Activated CD4-positive, alpha-beta T cell treated with anti-CD3 and anti-CD28 coated beads, Interleukin-2, Interleukin-6, amounts not matched to agents 100 ng/mL and 50 ng/mL, durations not matched to agents 16 hours and 8 hours (primary cell): ENCODE measurements at places on chromosomes 4 and X.

DNA sequence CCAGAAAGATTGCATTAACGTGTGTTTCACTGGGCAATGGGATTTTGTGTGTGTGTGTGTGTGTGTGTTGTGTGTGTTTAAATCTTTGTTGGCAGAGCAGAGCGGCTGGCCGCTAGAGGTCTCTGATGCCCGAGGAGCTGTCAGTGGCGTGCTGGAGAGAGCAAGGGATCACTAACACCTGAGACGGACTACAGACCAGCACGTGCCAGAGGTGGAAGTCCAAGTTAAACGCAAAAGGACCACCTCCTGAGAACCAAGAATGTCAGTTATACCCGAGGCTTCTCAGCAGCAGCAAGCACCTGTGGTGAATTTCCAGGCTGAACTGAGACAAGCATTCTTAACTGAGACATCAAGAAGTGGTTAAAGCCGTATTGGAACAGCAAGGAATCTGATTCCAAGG, 9.0 kb upstream of the SLC25A14 start:
- DNase-seq = peak; percentile 65

- DNase-seq = no peak
Measured at GRCh38 chrX:68880846-68881552, 52.2 kb downstream of the EFNB1 start.

DNA sequence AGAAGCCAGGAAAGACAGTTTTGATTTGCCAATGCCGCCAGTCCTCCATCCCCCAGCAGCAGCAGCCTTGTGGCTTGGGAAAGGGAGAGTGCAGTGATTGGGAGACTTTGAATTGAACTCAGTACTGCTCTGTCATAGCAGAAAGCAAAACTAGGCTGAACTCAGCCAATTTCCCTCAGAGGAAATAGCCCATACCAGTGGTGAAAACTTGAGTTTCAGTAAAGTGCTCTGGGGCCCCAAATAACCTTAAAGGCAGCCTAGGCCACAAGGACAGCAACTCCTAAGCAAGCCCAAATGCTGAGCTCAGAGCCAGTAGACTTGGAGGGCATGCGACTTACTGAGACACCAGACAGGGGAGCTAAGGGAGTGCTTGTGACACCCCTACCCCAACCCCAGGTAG, 2.0 kb upstream of the PROM1 start:
- DNase-seq = no peak

DNA sequence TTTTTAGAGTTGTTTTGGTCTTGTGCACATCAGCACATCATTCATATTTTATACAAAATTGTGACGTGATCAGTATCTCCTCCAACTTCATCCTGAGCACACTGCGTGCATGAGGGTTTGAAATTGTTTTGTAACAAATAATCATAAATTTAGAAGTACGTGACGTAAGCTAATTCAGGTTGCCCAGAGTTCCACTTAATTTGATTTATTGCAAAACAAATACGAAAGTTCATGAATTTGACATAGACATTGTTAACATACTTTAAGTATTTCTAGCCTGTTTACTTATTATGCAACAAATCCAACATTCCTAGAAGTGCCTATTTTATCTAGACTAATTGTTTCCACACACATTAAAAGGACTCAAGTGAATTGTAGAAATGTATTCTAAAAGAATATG, 48.3 kb downstream of the MAP7D3 start:
- DNase-seq = no peak

DNA sequence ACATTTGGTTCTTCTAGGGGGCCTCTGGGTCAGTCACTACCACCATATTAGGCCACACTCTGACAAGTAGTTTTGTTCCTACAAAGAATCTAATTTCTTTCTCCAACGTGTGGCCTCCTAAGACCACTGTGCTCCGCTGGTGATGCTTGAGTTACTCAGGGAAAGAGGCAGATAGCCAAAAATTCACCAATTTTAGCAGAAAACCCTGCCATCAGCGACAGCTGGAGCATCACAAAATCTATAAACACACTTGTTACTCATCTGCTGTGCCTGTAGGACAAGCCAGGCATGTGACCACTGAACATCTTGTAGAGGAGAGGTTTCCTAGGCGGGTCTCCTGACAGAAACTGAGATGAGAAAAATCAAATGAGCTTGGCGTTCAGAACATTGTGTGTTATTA, 105.4 kb downstream of the SYNPO2 start:
- DNase-seq = no peak

- DNase-seq = no peak
Measured at GRCh38 chr4:12053556-12053955, 624.9 kb upstream of the HS3ST1 start.

DNA sequence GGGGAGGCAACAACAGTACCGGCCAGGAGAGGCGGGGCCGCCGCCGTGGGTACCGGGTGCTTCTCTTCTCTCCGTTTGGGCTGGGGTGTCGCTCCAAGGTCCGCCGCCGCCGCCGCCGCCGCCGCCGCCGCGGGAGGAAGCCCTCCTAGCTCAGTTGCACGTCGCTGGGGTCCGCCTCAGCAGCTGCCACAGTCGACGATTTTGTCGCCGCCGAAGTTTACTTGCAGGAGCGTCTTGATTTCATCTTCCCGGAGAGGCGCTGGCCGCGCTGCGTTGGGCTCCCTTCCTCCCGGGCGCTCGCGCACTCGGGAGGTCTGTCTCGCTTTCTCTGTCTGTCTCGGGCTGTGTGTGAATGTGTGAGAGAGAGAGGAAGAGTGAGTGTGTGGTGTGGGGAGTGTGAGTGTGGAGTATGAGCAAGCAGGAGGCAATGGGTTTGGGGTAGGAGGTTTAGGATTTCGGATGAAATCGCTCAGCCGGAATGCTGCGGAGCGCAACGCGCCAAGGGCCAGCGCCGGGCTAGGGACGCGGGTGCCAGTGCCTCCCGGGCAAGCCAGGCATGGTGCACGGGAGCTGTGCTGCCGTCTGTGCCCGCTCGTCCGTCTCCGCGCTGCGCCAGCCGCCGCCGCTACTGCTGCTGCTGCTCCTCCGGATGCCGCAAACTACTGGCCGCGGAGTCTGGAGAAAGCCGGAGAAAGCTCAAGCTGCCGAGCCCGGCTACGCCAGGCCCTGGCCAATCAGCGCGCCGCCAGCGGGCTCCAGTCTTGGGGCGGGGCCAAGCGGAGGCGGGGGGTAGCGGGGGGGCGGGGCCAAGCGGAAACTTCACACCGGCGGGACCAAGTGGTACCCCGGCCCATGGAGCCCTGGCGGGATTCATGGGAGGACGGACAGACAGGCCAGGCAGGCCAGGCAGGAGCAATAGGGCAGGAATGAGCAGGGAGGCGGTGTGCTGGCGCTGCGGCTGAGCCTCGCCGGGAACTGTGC, at the start of gene PCDH19:
PCDH19 (minus strand) TSS at position 664 of the 981 bp plus-strand sequence. CDS start 1,676 bp downstream, outside the sequence.
- DNase-seq = peak; percentile 51

DNA sequence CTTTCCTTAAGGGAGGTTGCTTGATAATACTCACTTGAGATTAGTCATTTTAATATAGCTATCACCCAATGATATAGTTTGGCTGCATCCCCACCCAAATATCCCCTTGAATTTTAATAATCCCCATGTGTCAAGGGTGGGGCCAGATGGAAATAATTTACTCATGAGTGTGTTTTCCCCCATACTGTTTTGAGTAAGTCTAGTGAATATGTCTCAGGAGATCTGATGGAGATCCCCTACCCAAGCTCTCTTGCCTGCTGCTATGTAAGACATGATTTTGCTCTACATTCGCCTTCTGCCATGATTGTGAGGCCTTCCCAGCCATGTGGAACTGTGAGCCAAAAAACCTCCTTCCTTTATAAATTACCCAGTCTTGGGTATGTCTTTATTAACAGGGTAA, 539.7 kb upstream of the GRID2 start:
- no peak for DNase-seq

DNA sequence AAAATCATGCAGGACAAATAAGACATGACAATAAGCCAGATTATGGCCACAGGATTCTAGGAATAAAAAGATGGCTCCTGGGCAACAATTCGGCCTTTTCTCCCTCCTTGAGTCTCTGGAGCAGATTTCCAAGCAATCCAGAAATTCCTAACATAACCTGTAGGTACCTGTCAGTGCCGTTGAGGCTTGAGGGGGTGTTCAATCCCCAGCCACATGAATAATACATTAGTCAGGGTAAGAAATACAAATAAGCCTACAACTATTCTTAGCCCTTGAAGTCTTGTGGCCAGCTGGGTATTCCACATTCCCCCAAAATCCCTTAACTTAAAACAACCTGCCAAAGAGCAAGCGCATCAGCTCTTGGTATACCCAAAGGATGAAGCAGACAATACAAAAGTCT, 9.7 kb downstream of the CXorf38 start:
- no peak for DNase-seq

DNA sequence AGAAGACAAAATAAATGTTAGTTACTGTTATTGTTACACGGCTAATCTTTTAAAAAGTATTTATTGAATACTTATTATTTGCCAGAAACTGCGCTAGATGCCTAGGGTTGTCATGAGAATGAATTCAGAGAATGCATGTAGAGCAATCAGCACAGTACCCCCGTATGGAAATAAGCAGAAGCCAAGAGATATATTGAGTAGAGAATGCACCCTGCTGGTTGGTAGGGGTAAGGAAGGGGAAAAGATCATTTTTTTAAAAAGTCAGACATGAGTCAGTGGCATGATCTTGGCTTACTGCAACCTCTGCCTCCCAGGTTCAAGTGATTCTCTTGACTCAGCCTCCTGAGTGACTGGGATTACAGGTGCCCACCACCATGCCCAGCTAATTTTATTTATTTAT, 13.1 kb upstream of the DRP2 start:
- peak; percentile 53 for DNase-seq

- no peak for DNase-seq
Measured at GRCh38 chr4:185512516-185512915, 22.8 kb downstream of the PDLIM3 start.

DNA sequence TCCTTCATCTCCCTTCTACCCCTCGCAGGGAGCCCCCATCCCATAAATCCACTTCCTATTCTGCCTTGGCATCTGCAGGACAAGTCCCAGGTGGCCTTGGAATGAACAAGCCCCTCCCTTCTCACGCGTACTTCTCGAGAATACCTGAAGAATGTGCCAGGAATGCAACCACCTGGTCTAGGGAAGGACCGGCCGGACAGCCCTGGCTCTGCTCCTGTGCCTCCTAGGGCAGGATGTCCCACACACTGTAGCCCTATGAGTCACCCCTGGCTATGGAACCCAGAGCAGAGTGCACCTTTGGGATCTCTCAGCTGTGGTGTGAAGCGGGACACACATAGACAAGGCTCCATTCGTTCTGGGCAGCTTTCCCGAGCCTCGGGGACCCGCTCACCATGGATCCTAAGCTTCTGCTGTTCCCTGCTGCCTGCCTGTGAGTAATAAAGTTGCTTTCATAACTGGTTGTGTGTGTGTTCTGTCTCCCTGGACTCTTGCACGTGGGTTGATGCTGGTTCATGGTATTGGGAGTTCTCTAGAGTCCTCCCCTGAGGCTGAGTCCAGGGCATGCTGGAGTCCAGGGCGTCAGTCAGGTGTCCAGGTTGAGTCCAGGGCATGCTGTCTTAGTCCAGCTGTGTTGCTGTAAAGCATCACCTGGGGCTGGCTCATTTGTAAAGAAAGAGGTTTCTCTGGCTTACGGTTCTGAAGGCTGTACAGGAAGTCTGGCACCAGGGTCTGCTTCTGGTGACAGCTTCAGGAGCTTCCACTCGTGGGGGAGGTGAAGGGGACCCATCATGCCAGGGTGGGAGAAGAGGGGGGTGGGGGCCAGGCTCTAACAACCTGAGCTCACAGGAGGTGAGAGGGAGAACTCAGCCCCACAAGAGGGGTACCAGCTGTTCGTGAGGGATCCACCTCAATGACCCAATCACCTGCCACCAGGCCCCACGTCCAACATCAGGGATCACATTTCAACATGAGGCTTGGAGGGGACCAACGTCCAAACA, 7.4 kb upstream of the PDE6B start:
- no peak for DNase-seq

GRCh38 chr4:183035256-183035655, 63.8 kb upstream of the WWC2 start:
- DNase-seq = no peak

DNA sequence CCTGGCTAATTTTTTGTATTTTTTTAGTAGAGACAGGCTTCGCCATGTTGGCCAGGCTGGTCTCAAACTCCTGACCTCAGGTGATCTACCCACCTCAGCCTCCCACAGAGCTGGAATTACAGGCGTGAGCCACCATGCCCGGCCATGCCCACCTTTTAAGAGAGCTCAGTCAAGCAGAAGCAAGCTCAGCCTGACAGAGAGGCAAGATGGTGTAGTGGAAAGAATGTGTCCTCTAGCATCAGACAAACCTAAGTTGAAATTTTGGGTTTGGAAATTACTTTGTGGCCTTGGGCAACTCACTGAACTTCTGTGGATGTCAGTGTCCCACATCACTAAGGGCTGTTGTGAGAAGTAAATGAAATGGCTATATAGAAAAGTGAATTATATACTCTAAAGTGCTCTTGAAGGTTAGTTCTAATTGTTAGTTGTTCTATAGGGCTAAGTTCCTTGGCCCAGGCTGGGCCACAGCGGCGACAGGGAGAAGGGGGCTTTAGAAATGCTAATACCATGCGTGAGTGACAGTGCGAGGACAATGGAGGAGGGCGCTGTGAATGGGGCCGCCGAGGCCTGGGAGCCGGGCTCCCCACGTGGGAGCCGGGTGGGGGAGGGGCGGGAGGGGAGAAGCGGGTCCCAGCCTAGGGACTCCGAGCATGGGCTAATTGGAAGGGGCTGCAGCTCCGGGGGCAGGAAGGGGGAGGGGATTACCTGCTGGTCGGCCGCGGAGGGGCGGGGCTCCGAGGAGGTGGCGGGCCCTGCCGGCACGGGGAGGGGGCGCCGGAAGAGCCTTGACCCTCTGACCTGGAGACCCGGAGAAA, 15.6 kb downstream of the PJA1 start:
- DNase-seq = no peak

DNA sequence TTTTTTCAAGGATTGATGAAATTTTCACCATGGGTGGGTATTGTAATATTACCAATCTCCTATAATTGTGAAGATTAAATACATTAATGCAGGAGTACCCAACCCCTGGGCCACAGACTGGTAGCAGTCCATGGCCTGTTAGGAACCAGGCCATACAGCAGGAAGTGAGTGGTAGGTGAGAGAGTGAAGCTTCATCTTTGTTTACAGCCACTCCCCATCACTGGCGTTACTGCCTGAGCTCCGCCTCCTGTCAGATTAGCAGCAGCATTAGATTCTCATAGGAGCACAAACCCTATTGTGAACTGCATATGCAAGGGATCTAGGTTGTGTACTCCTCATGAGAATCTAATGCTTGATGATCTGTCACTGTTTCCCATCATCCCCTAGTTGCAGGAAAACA, 15.1 kb downstream of the RAPGEF2 start:
- DNase-seq = no peak

GRCh38 chr4:182861346-182861745, 55.8 kb downstream of the DCTD start:
- no peak for DNase-seq

GRCh38 chr4:176805155-176805554, 12.4 kb upstream of the VEGFC start:
- DNase-seq = no peak

GRCh38 chr4:73518340-73518739, 36.8 kb downstream of the AFM start:
- DNase-seq = no peak
